Dermis microvascular lymphatic vessel endothelial cell (primary cell): ENCODE measurements at places on chromosomes 5 and 9. TPM values are rescaled to one million over a fixed set of nuclear protein-coding genes. Genes with fewer than 3 reads are reported as not detected.

DNA sequence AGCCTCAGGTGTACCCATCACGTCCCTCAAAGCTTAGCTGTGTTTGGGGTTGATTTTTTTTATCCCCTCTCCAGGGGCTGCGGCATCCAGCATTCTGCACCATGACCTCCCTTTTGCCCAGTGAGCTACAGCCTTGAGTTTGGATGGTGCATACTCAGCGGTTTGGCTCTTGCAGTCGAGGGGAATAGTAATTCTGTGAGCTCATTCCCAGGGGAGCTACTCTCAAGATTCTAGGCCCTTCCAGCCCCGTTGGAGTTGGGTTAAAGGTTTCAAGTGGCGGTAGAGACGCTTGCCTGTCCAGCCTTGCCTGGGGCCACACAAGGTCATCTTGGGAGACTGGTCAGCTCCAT, 102.2 kb upstream of the SPRY4 start:
- DNase-seq: no peak

DNA sequence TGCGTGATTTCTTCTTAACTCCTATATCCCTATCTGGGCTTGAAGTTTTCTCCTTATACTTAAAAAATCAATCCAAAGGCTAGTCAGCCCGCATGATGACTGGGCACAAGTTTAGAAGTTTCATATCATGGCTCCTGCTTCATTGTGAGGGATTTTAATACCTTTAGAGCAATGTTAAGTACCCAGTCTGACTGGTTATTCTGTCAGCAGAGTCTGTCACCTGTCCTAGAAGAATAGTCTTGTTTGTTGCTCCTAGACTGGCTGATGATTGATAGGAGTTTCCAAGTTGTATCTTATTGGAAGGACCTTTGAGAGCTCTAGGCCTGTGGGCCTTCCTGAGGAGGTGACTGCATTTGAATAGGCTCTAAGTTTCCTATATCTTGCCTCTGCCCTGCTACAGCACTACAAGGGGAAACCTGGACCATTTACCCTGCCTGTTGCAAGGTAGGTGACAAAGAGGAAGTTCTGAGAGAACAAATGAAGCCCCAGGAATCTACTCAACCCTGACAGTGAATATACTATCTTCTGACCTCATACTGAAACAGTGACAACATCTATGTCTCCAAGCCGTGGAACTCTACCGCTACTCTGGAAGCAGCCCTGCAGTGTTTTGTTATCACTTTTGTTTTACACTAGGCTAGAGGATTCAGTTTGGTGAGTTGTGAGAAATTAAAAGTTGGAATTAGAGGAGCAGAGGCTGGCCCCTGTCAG, 66.5 kb downstream of the F2RL2 start:
- no peak for DNase-seq

DNA sequence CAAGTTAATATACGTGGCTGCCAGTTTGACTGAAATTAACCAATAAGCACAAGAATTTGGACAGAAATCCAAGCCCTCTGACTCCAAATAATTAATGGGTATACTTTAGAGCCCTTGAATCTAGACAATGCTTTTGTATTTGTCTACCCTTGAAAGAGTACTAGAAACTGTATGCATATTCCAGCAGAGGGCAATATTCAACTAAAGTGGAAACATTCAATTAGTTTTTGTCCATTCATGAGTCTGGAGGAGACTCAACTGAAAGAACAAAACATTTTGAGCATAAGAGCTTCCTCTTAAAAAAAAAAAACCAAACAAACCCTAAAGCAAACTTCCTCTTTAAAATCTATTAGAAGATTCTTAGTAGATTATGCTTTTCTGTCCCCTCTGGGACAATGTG, 157.8 kb downstream of the ARHGEF28 start:
- peak; percentile 36 for DNase-seq

GRCh38 chr5:109411149-109411514, 1.4 kb upstream of the PJA2 start:
- no peak for DNase-seq

- no peak for DNase-seq
Measured at GRCh38 chr9:87889065-87889881, 6.6 kb downstream of the SPATA31E1 start.

The HIGD2A gene
- total RNA-seq: 36.3 and 55.5 TPM in 2 replicates
